ENCODE measurements at places on chromosomes 13 and 19.

GRCh38 chr19:46761418-46761831 is 15.2 kb upstream of the STRN4 start:
- DNase-seq: no peak

- DNase-seq: no peak
These were observed 18.5 kb downstream of the MAN2B1 start for GRCh38 chr19:12648088-12648487.

DNA sequence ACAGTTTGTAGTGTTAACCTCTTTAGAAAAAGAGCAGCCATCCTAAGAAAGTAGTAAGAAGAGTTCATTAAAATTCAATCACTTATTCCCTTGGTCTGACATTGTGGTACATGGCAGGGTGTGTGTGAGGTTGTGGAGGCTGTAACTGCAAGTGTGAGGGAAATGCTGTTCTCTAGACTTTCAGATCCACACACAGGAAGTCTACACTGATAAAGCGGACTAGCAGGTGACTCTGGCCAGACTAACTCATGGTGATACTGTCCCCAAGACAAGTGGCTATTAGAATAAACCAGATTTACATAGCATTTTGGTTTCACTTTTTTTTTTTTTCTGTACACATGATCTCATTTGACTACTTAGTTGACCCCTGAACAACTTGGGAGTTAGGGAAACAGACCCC is 10.0 kb downstream of the MTIF3 start:
- no peak for DNase-seq

- peak; percentile 43 for DNase-seq
These were observed 11.1 kb upstream of the ARRDC2 start for GRCh38 chr19:17996826-17997316.

GRCh38 chr19:35346193-35347052 is 1.3 kb upstream of the FFAR1 start:
- no peak for DNase-seq

DNA sequence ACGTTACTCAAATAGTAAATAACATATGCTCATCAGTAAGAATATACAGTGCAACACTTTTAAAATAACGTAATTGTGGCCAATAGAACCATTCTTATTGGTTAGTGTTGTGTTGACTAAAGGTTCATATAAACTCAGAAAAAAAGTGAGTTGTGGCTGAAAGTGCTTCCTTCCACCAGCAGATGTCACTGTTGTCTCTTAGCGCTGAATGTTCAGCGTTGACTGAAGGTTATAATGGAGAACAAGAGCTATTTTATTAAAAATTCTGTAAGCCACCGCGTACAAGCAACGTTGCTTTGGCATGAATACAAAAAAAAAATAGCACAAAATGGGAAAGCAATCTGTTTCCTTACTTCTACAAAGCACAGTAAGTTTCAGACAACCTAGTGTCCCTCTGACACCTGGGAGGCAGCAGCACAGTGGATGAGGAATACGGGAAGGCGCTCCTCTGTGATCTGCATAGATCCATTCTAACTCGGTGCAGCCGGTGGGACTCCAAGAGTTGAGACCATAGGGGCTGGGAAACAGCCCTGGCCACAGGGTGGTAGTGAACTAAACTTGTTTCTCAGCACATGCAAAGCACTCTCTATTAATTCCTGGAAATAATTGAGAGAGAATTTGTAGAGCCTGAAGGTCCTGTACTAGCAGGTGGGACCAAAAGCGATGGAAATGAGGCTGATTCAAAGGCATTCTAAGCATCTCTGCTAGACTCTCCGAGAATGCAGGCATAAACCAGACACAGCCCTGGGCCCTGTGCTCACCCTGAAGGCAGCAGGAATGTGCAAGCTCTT is 23.9 kb upstream of the OXGR1 start:
- peak; percentile 37 for DNase-seq

- DNase-seq: no peak
These were observed 20.6 kb downstream of the LRRC4B start for GRCh38 chr19:50547385-50548190.

DNA sequence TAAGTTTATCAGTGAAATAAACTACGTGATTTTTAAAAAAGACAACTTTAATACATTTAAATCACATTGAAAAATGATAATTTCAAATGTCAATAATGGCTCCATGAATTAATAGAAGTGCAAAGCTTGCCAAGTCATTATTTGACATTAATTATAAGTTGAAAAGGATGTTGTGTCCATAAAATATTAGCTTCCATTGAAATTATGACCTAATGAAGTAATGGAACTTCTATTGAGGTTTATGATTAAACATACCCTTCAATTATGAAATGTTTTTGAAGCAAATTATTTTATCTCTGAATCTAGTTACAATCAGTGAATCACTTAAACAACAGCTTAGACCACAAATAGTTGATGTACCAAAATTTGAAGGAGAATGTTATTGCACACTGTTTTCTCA is 144.2 kb downstream of the SLITRK6 start:
- DNase-seq: no peak

GRCh38 chr19:12574036-12574435 is 22.8 kb upstream of the ZNF564 start:
- no peak for DNase-seq

DNA sequence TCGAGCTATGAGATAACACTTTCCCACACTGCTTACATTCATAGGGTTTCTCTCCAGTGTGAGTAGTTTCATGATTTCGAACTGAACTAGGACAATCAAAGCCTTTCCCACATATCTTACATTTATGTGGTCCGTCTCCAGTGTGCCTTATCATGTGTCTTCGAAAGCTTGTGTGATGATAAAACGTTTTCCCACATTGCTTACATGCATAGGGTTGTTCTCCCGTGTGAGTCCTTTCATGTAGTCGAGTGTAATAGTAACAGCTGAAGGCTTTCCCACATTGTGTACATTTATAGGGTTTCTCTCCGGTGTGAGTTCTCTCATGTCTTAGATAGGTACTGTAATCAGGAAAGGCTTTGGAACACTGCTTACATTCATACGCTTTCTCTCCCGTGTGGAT is 16.3 kb downstream of the ZNF823 start:
- DNase-seq: no peak

- no peak for DNase-seq
These were observed 9.4 kb downstream of the SIRT6 start for GRCh38 chr19:4172861-4173473.

- DNase-seq: no peak
These were observed 49.6 kb downstream of the DOCK9 start for GRCh38 chr13:98927951-98928927.

GRCh38 chr13:27177852-27178251 is 6.2 kb upstream of the USP12 start:
- no peak for DNase-seq

DNA sequence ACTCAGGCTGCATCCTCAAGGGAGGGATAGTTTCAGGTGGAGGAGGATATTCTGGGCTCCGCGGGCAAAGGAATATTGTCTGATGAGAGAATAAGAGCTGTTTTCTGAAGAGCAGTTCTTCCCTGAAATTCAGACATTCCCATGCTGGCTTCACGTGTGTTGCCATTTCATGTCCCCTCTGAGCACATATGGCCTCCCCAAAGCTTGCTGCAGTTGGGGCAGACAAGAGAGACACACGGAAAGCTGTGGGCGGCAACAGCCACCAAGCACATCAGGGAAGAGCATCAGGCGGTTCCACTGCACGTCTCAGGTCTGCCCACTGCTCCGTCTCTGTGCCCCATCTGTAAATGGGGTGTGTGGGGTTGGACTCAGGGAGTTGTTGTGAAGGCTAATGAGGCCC is 247.5 kb upstream of the TSHZ3 start:
- DNase-seq: no peak

GRCh38 chr19:47494729-47495128 is 10.7 kb upstream of the KPTN start:
- no peak for DNase-seq

- DNase-seq: no peak
These were observed 2.5 kb downstream of the PDS5B start for GRCh38 chr13:32588736-32589135.

DNA sequence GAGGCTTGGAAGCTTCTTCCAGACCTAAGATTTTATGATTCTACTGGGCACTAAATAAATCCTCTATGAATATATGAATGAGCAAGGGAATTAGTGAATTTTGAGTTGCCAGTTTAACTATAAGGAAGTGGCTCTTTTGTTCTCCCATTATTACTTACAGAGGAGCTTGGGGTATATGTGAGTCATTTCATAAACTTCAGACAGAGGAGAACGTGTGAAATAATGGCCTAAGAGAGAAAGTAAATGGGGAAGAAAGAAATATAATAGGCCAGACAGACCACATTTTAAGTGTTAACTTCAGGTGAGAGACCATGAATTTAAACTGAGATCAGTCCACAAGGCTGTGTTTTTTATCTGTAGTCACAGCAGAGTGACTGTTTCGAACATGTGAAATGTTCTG is 570.9 kb downstream of the GPC6 start:
- no peak for DNase-seq

DNA sequence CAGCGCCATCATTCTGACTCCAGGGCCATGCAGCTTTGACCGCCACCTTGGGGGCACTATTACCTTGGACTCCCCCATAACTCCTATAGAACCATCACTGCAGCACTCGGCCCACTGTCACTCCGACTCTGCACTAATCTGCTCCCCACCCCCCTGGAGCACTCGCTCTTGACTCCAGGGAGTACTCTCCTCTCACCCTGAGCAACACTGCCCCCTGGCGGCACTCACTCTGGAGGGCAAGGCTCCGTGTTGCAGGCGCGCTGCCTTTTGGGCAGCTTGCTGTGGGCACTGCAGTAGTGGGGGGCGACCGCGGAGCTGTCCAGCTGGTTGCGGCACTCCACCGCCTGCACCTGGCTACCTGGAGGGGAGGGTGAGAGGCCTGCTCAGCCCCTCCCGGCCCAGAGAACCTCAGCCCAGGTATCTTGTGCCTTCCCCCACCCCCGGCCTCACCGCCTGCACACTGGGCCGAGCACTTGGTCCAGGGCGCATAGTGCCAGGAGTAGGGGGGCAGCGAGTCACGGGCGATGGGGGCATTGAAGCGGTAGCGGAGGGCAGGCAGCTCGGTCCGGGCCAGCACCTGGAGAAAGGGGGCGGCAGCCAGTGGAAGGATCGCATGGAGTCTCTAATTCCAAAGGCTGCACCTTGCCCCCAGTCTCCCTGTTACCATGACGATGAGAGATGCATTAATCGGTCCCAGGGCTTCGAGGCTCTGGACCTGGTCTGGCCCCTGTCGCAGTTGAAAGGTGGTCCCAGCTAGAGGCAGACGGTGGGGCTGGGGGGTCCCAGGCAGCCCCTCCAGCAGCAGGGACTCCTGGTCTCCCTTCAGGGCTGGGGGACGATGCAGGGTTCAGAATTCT is 8.9 kb upstream of the MYO1F start:
- peak; percentile 3 for DNase-seq

DNA sequence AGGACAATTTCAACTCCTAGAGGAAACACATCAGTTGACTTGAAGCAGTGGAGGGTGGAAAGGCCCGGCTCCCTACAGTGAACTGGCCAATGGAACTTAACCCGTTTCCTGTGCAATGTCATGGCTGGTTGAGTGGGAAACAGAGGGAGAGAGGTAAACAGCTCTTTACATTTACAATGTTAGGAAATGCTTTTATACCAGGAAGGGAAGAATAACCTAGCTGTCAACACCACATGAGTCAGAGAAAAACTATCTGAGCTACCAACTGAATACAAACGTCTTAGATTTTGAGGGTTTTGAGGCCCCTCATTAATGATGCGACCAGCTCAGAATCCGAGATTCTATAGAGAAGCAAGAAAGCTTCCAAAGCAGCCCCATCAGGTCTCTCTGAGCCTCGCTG is 36.7 kb downstream of the CARD8 start:
- no peak for DNase-seq

DNA sequence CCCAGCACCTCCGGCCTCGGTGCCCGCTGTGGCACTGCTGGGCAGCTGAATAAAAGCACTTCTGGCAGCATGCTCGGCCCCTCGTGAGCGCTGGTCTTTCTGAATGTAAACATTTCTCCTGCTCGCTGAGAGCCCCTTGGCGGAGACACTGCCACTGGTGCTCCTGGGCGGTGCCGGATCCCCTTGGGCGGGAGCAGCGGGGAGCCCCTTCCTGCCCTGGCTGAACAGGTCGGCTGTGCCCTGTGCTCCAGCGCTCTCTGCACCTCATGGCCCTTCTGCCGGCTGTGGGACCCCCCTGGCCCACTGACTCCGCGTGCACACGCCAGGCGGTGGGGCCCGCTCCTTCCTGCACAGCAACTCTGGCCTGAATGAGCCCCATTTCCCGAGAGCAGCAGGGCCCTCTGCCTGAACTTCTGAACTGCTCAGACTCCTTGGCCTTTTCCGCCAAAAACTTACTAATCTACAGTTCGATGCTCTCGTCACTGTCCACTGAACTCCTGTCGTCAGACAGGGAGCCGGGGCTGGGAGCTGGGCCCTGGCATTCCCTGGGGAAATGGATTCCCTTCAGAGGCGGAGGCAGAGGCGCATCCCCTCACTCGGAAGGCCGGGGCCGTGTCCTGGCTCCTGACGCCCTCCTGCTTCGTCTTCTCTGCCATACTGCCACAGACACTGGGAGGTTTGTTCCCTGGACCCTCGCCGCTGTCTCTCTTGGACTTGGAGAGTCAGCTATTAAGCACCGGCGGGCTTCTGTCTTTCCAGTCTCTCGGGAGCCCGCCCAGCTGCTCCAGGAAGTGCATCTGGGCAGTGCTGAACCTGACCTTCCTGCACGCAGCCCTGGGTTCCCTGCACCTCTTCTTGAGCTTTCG is 14.2 kb downstream of the RB1 start:
- no peak for DNase-seq

GRCh38 chr13:30141775-30142485 is 165.4 kb downstream of the KATNAL1 start:
- DNase-seq: no peak

DNA sequence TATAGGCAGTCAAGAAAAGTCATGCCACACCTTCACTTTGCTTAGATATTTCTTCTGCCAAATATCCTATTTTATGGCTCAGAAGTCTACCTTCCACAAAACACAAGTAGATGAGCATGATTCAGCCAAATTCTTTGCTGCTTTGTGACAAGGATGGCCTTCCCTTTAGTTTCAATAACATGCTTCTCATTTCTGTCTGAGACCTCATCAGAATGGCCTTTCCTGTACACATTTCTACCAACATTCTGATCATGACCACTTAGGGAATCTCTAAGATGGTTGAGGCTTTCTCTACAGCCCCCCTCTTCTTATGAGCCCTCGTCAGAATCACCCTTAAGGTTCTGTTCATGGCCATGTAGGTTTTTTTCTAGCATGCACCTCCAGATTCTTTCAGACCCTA is 96.2 kb downstream of the COL4A2 start:
- DNase-seq: no peak

DNA sequence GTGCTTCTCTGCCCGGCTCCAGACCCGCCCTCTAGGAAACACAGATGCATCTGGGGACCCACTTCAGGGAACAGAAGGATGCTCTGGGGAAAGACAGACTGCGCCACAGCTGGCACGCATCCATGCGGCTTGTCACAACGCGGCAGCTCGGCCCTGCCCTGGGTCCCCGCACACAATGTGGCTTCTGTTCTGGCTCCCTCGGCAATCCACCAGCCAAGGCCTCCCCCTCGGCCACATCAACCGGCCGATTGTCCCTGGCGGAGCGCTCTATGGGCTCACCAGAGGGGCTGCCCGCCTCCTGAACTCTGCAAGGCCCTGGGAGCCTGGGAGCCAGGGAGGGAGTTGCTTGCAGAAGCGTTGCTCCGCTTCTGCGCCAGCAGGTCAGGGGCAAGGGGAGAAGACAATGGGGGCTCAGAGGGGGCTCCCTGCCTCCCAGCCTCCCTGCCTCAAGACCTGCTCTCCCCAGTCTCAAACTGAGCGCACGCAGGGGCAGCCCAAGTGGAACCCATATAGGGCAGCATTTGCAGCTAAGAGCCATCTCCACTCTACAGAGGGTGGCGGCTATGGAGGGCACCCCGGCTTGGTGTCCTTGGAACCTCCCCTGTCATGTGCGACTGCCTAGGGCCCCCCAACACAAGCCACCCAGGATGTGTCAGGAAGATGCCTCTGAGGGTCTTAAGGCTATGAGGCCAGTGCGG is 37.9 kb downstream of the MLLT1 start:
- DNase-seq: no peak

Data from NCI-H2227 treated with DMSO at 0.1 percent for 48 hours (cell line).